Muscle of leg (tissue), 16 donors: ENCODE measurements at places on chromosomes 13 and 19. TPM values are rescaled to one million over a fixed set of nuclear protein-coding genes. Genes with fewer than 3 reads are reported as not detected.

- no peak for DNase-seq
Observed at GRCh38 chr13:50714891-50715290, 128.6 kb downstream of the DLEU7 start.

CCNA1 gene
- polyA plus RNA-seq: 1.0 TPM

ZNF560 gene
- polyA plus RNA-seq: 0.07 TPM

DNA sequence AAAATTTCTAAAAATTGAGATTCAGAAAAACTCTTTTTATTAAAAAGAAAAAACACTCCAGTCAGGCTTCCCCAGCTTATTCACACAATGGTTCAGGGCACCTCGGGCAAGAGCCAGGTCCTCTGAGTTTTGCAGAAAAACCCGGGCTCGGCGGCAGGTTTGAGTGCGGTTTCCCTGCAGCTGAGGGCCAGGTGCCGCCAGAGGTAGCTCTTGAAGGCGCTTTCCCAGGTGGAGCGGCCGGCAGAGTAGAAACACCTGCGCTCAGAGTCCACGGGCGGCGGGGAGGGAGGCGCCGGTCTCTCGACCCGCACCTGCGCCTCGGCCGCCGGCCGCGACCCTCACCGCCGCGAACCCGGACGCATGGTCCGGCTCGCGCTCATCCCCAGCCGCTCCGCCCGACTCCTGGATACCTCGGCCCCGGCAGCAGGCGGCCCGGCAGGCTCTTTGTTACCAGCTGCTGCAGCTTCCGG, 444 bp downstream of the PROSER1 start:
- DNase-seq: no peak

DNA sequence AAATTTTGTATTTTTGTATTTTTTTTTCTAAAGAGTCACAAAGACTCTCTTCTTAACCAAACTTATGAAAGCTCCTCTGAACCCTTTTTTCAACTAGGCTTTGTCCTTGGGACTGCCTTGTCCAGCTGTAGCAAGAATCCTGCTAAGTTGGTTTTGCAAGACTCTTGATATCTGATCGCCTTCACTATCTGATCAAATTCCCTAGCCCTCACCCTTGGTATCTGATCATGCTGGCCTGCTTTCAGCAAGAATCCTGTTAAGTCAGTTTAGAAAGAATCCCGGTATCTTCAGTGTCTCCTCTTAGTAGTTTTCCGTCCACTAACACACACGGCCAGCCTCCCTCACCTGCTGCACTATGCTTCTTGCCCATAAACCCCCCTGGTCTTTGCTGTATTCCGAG, 1.9 kb upstream of the SIGLEC5 start:
- no peak for DNase-seq
